ENCODE measurements at places on chromosomes 11 and 22.

DNA sequence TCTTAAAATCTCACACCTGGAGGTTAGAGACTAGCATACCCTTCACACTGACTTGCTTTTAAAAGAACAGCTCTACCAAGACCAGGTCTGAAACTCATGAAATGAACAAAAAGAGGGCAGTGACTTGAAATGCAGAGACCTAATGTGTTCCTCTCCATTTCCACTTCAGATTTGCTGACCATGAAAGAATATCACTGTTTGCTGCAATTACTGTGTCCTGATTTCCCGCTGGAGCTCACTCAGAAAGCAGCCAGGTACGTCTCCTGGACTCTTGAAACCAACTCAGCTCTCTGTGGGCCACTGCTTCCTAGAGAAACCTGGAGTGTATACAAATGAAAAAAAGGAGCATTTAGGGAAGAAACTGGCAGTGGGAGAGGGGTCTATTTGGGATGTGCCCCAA, 39.2 kb downstream of the ARFGAP2 start:
- DNase-seq = peak; percentile 76

DNA sequence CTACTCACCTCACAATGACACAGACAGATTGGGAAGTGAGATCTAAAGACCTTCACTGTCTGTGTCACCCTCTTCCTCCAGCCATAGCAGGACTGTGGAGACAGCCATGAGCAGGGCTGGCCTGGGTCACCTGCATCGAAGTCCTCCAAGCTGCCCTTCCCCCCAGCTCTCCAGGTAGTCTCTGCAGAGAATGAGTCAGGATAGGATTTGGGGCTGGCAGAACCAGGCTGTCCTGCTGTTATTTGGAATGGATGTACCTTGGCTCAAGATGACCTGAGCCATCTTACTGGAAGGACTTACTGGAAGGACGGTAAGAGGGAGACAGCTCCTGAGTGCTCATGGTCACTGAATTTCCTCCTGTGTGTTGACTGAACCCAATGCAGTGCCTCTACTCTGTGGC, 29.2 kb downstream of the GGTLC2 start:
- DNase-seq = no peak

GRCh38 chr22:20412474-20413216, 18.7 kb downstream of the ZNF74 start:
- no peak for DNase-seq

DNA sequence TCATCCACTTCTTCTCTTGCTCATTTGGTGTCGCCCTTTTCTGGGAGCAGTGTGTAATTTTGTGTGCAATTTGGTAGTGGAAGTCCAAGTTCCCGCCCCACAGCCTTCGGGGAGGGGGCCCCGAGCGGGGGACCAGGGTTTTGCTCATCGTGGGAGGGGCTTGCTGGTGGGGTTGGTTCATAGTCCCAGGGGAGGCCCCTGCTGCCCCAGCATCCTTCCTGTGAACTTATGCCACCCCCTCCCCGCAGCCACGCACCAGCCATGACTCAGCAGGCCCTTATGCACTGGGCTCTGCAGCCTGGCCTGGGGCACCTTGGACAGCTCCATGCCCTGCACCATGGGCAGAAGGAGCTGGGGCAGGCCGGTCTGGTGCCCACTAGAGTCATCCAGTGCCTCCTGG, 1183.6 kb downstream of the BRD1 start:
- no peak for DNase-seq

GRCh38 chr22:33897448-33897835, 22.8 kb downstream of the LARGE1 start:
- peak; percentile 43 for DNase-seq

DNA sequence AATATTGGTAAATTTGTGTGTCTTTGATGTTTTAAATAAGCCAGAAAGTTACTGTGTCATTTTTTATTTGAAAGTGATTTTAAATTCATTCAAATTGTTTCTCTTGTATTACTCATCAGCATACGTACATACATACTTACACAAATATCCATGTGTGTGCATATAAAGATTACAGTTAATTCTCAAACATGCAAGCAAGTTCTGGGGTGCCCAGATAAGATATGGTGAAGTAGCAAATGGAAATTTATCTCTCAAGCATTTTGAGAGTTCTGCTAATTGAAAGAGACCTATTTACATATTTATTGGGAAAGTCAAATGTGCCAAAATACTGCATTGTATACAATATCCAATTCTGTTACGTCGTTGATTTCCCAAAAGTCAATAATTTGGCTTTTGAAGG, 1024.0 kb upstream of the CNTN5 start:
- DNase-seq = no peak

GRCh38 chr22:29310863-29311339, 4.5 kb downstream of the GAS2L1 start:
- DNase-seq = no peak

- DNase-seq = no peak
Measured at GRCh38 chr11:79150320-79150719, 290.5 kb downstream of the TENM4 start.

- DNase-seq = no peak
Measured at GRCh38 chr11:20973940-20974559, 304.7 kb downstream of the NELL1 start.

- no peak for DNase-seq
Measured at GRCh38 chr11:111179184-111179910, 66.2 kb upstream of the POU2AF2 start.

GRCh38 chr11:3153291-3153861, 11.7 kb downstream of the OSBPL5 start:
- DNase-seq = no peak

GRCh38 chr11:2751523-2752203, 51.9 kb upstream of the KCNQ1OT1 start:
- DNase-seq = no peak

- no peak for DNase-seq
Measured at GRCh38 chr11:9718147-9718546, 54.3 kb downstream of the SWAP70 start.

- no peak for DNase-seq
Measured at GRCh38 chr22:38316364-38317121, 690 bp downstream of the CSNK1E start.

DNA sequence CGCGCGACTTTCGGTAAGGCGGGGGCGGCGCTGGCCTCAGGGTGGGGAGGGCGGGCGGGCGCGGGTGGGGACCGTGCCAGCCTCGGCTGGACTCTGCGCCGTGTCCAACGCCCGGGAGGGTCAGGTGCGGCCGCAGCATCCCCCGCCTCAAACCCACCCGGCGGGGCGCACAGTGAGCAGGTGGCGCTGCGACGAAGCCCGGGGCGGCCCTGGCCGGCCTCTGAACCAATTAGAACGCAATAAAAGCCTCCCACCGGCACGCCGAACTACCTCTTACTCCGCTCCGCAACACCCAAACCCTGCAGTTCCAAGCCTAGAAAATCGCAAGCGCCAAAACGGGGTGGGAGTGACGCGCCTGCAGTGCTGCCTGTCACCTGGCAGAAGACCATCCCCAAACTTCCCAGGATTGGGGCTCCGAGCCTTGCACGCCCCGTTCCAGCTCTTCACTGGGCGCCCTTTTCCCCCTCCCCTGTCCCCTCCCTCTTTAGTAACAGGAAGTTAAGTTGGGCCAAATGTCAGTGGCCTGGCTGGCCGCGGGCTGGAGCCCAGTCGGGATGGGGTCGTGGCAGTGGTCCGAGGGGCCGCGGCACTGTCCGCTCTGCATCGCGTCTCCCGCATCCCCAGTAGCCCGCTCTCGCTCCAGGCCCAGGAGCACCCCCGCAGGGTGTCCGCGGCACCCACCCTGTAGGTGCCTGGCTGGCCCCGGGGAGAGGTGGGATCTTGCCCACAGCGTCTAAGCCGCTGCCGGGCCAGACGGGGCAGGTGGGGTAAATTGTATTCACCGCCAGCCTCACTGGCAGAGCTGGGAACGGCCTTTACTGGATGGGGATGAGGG, 541 bp downstream of the MICAL2 start:
- DNase-seq = no peak

DNA sequence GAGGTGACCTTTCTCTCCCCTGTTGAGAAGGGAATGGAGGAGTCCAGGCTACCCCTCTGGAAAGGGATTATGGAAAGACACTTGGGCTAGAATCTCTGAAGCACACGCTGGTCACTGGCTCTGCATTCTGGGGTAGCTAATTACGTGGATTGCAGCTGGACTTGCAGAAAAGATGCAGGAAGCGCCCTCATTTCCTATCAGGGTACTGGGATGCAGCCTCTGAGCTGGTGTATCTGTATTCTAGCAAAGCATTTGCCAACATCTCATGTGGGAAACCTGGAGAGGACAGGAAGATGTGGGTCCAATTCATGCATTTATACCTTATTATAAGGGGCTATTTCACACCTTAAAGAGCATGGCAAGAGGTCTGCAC, 44.3 kb downstream of the CD82 start:
- no peak for DNase-seq

DNA sequence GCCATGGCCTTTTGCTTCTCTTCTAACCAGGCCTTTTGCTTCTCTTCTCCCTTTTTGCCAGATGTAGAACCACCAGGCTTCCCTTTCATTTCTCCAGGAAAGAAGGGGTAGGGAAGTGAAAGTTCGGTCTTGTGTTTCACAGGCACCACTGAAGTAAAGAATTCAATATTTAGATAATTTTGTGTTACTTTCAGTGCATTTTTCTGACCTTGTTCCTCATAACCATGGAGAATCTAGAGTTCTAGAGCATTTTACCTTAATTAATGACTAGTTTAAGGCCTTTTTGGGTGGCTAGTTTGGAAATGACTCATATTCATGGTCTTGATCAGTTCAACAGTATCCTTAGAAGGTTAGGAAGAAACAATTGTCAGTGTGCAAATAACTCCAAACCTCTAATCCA, 22.7 kb downstream of the GRAMD1B start:
- DNase-seq = no peak

DNA sequence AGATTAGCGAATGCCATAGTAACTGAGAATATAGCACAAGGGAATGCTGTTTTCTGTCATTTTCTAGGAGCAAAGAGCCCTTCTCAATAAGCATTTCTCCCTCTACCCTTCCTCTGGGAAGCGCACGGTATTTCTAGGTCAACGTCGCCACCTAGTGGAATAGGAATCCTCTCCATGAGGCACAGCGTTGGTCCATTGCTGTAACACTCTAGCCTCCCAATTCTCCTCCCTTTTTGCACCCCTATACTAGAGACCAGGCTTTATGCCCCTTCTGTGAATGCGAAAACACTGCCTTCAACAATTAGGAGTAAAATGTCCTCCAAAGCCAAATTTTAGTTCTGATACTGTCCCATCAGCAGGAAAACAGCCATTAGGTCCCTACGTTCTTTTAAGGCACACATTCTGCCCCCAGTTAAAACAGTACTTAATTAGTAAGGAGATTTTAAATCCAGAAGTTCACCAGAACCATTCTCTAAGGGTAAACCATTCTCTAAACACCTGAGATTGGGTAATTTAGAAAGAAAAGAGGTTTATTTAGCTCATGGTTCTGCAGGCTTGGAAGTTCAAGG, 12.8 kb upstream of the HYLS1 start:
- DNase-seq = peak; percentile 6

DNA sequence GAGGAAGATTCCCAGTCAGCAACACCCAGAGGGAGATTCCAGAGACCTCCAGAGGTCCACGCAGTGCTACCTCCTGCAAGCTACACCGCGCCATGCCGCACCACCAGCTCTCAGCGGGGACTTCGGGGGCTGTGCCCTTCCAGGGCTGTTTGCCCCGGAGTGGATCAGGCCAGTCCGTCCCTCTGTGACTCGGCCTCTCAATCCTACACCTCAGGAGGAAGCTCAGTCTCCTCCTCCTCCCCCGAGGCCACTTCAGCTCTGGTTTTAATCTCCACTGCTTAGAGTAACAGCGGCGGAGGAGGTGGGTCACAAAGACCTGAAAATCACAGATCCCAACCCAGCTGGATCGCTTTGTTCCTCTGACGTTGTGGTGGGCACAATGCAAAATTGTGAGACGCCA, 68.6 kb downstream of the PHF21B start:
- DNase-seq = no peak

GRCh38 chr11:110750100-110750499, 37.9 kb upstream of the ARHGAP20 start:
- DNase-seq = no peak

- no peak for DNase-seq
Measured at GRCh38 chr11:84297570-84297969, 1011.4 kb upstream of the CCDC90B start.

DNA sequence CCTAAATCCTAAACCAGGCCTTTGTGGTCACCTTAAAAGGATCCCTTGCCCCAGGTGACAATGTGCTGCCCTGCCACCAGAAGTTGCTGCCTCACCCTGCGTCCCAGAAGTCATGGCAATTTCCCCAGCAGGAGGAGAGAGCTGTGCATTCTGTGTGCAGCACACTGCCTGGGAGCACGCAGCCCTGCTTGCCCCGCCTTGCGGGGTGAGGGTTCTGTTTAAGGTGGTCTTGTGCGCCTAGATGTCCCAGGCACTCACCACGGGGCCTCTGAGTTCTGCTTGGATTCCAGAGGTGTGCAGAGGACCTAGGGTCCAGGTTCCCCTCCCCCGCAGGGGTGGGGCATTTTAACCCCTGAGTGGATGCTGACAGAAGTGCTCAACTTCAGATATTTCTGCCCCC, 95.0 kb downstream of the GRAMD1B start:
- no peak for DNase-seq

DNA sequence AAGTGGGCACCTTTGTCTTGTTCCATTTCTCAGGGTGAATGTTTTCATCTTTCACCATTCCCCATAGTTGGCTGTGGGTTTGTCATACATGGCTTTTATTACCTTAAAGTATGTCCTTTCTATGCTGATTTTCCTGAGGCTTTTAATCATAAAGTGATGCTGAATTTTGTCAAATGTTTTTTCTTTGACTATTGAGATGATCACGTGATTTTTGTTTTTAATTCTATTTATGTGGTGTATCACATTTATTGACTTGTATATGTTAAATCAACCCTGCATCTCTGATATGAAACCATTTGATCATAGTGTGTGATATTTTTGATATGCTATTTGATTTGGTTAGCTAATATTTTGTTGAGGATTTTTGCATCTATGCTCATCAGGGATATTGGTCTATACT, 216.4 kb upstream of the FAT3 start:
- no peak for DNase-seq

- DNase-seq = no peak
Measured at GRCh38 chr11:65096926-65097325, 912 bp downstream of the VPS51 start.

- DNase-seq = no peak
Measured at GRCh38 chr11:46657186-46657585, 39.8 kb downstream of the ATG13 start.

- DNase-seq = no peak
Measured at GRCh38 chr22:44063462-44064371, 39.6 kb downstream of the PARVB start.

DNA sequence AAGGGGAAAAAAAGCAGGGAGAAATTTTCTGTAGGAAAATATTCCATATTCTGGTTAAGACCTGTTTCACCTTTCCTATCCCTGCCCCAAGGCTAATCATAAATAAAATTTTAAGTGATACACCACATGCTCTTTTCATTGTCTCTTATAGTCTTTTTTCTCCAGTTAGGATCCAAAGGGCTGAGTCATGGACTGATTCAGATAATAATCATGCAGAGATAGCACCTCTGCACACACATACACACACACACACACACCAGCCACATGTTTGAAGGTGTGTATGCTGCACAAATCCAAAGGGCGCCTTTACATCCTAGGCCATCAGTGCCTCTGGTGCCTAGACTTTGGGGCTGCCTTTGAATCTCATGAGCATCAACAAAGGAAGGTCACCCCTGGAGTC, 35.5 kb upstream of the CWF19L2 start:
- no peak for DNase-seq

GRCh38 chr22:23419931-23420330, 160.2 kb downstream of the IGLL1 start:
- no peak for DNase-seq

- DNase-seq = no peak
Measured at GRCh38 chr11:46876471-46876870, 30.4 kb upstream of the CKAP5 start.

GRCh38 chr22:47046411-47047065, 284.1 kb downstream of the TBC1D22A start:
- DNase-seq = no peak

- DNase-seq = no peak
Measured at GRCh38 chr11:59172345-59173079, 580 bp downstream of the DTX4 start.

All from NCI-H187 treated with DMSO at 0.1 percent for 48 hours (cell line).